Sciatic nerve (tissue), 2 donors: ENCODE measurements at places on chromosomes 11 and 22. TPM values are rescaled to one million over a fixed set of nuclear protein-coding genes. Genes with fewer than 3 reads are reported as not detected.

The ZNF215 gene
- total RNA-seq = 0.80 TPM

DNA sequence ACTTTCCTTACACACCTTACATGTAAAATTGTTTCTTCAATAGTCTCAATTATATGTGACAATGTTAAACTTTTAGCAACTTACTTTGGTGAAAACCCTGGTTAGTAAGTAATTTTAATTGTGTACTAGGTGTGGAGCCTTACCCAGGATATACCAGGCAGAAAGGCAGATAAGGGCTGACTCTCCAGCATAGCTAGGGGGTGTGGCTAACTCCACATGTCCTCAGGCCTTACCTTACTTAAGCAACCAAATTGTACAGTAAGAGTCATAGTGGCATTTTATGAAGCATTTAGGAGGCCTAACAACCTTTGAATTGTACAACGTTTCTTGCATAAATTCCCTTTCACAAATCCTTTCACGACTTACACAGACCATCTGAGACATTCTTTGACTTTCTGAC lies 118.2 kb upstream of the OR9Q1 start:
- no peak for DNase-seq

DNA sequence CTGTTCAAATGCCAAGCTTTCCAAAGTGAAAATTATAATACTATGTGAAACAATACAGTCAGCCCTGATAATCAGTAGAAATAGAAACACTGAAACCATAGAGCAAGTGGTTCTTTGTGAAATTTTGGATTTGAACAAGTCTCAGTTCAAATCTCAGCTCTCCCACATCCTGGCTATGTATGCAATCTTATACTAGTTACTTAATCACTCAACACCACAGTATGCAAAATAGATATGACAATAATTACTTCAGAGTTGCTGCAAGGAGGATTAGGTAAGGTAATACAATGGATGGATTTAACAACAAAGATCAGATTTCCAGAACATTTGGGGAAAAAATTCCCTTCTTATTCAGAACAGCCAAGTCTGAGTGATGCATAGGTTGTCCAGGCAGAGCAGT lies 851.8 kb upstream of the CCDC90B start:
- DNase-seq = no peak

GRCh38 chr11:116070520-116070919 lies 566.3 kb upstream of the CADM1 start:
- DNase-seq = no peak

DNA sequence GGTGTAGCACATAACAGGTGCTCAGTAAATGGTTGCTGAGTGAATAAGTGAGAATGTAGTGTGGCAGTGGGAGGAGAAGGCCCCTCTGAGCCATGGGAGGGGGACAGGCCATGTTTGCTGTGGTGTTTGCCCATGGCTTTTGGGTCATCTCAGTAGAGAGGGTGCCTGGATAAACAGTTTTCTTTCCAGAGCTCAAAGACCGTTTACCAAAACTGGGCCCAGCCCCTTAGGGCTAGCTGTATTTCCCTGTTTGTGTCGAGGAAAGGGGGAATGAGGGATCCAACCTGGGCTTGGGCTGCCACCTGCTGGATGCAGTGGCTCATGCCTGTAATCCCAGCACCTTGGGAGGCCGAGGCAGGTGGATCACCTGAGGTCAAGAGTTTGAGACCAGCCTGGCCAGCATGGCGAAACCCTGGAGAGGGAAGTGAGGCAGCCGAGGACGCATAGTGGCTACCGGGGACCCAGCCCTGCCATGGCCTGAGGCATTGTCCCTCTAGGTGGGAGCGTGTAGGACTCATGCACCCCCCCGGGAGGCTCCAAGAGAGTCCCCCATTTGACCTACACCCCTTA lies 8.7 kb upstream of the LTO1 start:
- no peak for DNase-seq

DNA sequence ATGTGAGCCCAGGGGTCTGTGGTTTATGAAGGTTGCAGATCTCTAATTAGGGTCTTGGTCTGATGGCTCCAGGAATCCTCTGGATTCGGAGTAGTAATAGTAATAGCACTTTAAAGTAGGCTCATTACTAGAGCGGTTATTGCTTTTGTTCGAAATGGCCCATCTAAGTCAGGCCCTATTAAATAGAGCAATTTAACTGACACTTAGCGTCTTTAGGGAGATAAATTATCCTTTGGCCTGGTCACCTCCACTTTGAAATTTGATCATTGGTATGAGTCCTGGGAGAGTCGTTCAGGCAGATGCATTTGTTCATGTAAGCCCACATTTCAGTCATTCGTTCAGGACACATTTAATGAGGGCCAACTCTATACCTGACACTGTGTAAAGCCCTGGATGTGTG lies 54.8 kb downstream of the LDLRAD3 start:
- DNase-seq = no peak
